Right ventricle myocardium inferior (tissue), 1 donor: ENCODE measurements at places on chromosomes 3 and 15. TPM values are rescaled to one million over a fixed set of nuclear protein-coding genes. Genes with fewer than 3 reads are reported as not detected.
A peak's percentile ranks its signal among the peaks of the same experiment; 100 is the strongest.

GRCh38 chr15:70802629-70803028, 39.3 kb upstream of the UACA start:
- peak; percentile 46 for DNase-seq

DNA sequence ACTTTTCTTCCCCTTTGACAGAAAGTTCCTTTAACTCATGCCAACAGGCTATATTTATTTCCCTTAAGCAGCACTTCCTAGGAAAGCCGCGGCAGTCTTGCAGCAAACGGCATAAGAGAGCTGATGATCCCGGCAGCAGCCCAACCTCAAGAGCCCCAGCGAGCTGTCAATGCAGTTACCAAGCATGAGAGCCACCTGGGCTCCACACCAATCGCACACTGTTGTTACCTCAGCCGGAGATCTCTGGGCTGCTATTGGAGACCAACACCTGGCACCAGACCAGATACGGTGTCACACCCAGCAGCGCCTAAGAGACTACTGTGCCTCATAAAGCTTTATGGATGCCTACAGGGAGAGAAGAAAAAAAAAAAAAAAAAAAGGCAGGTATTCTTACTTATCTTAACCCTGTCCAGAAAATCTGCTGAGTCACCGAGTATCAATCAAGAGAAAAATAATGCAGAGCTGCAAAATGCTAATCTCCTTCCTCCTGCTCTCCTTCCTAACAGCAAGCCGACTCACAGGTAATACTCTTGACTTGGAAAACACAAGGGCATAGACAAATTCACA, 11.7 kb downstream of the ABCC5 start:
- DNase-seq, result peak; percentile 79

GRCh38 chr3:28935146-28935545, 345.7 kb upstream of the RBMS3 start:
- DNase-seq, result no peak

DNA sequence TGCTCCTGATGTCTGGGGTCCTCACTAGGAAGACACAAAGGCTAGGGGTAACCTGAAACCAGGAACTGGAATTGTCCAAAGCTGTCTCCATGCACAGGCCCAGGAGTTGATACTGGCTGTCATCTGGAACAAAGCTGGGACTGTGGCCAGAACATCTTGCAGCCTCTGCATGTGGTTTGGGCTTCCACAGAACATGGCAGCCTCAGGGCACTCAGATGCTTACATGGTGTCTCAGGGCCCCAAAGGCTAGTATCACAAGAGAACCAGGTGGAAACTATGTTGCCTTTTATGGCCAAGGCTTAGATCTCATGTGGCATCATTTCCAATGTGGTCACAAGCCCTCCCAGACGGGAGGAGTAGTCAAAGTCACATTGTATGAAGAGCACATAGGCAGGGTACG, 335.2 kb upstream of the TRIM42 start:
- DNase-seq, result no peak

DNA sequence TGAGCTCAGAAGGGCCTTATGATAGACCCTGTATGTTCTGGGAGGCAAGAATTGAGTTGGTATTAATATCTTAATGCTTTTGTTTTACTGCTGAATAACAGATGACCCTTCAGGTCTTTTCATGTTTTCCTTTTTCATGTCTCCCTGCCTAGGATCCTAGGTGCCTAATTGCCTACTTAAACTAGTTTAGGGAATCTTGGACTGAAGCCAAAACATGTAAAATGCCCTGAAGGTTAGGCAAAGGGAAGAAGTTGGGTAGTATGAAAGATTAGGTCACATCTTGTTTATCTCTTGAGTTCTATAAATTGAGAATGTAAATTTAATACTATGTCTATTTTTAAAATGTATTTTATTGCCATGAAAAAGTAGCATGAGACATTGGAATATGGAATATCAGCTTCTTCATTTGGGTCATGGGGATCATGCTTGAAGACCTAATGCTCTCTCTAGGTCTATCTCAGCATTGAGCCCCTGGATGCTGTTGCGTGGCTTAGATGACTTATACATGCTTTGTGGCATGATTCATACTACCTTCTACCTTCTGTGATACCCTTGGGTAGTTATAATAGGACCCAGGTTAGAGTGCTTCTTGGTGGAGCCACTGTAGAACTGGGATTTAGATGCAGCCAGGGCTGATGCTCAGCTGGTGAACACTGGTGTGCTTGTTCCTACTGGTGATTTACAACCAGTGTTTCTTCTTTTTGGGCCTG, 26.4 kb downstream of the RBM6 start:
- no peak for DNase-seq

DNA sequence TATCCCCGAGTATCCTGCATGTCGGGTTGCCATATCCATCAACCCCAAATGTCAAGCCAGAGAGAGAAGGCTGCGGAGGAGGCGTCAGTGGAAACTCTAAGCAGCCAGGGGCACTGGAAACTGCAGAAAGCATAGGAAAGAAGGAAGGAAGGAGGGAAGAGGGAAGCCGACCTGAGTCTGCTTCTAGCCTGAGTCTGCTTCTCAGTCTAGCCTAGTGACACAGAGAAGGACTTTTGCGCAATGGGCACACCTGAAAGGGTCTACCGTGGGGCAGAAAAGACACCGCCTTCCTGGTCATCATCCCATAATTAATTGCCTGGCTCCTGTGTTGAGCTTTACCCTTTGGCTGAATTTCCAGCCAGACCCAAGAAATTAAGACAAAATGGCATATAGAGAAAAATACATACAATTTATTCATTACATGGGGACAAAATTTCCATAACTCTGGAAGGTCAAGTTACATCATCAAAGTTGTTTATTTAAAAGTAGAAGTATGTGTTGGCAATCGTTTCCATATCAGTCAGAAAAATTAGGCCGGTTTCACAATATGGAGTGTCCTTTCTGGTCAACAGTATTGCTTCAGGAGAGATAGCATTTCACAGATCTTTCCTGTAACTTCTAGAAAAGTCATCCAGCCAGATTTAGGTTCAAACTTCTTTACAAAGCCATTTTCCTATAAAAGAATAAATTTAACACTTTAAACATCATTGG, 10.3 kb downstream of the BCL2A1 start:
- DNase-seq, result no peak

DNA sequence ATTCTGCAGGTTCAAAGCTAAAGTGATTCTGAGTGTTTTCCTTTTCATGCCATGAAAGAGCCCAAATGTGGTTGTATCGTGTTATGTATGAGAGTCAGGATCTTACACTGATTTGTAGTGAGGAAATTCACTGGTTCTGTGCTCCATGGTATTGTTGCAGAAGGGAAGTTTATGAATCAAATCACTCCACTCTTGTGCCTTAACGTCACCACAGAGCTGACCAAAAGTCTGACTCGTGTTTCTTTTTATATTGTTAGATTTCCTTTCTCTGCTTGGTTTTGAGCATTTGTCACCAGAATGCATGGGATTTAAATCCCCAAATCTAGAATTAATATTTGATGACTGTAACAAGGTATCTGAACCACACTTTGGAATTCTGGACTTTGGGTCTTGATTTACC, 29.1 kb upstream of the SLC30A4 start:
- DNase-seq, result no peak

DNA sequence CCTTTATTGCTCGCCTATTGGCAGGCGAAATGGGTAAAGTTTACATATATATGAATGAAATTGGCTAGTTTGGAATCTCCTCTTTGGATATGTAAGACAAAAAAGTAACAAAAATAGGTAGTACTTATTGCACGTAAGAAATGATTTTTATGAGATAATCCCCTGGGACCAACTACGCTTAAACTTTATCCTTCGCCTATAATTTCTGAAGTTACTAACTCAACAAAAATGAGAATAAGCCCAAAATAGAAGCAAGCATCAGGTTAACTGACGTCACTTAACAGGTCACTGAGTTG, 438 bp upstream of the SLC49A4 start:
- DNase-seq, result no peak

DNA sequence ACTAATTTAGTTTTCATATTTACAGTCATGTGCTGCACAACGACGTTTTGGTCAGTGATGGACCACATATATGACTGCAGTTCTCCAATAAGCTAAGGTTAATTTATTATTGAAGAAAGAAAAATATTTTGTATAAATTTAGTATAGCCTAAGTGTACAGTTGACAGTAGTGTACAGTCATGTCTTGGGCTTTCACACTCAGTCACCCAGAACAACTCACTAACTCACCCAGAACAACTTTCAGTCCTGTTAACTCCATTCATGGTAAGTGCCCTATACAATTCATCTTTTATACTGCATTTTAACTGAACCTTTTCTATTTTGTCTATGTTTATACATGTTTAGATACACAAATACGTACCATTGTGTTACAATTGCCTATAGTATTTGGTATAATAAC, 3.8 kb upstream of the GABRR3 start:
- DNase-seq, result no peak

GRCh38 chr15:79122391-79122790, 31.8 kb upstream of the RASGRF1 start:
- DNase-seq, result no peak

GRCh38 chr3:189236352-189236751, 64.6 kb downstream of the TPRG1 start:
- DNase-seq, result no peak

DNA sequence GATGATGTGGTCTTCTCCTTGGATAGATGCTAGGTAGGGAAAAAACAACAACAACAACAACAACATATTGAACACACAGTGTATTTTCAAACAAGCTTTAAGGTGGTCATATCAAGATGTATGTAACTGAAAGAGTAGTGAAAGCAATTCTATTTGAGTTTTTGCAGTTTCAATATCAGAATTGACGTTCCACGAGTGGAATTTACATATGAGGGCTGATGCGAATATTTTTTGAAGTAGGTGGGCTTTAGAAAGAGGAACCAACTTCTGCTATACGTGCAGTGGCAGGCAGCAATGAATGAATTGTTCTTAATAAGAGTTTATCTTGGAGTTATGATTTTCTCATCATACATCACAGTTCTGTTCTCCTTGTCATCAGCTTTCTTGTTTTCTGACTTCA, 151.9 kb upstream of the CNTN3 start:
- no peak for DNase-seq

DNA sequence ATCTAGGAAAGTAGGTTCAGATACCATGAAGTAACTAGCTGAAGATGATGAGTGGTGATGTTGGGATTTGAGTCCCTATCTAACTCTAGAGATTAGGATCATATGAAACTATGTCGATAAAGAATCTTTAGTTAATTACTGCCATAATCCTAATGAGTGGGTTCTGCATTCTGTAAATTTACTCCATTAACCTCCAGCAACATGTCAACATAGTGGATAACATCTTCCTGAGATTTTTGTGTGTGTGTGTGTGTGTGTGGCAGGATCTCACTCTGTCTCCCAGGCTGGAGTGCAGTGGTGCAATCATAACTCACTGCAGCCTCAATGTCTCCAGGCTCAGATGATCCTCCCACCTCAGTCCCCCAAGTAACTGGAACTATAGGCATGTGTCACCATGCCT, 272.9 kb upstream of the DPH6 start:
- DNase-seq, result no peak

Gene CKMT1B
- 0.76 TPM for total RNA-seq

Gene ZMAT3
- total RNA-seq, result 11.1 TPM

Gene SPINK8
- not detected for total RNA-seq

Gene GRAMD2A
- not detected for total RNA-seq

Gene PRICKLE2
- total RNA-seq, result 7.7 TPM

Gene NMD3
- 49.0 TPM for total RNA-seq

Gene GPR149
- total RNA-seq, result not detected
